ENCODE measurements at places on chromosomes 2 and 18.

GRCh38 chr2:145635706-145636427, 1115.9 kb upstream of the ZEB2 start:
- no peaks in the 10 kb centered on the region for H3K4me1 ChIP-seq
- no peak overlapping the region for H3K27ac ChIP-seq
- H3K4me3 ChIP-seq = no peak overlapping the region
- no peaks in the 10 kb centered on the region for H3K36me3 ChIP-seq

GRCh38 chr18:46071653-46072375, at the start of gene PSTPIP2:
Gene PSTPIP2 (minus strand): TSS chr18:46072260. CDS start chr18:46072188, 72 bp downstream.
- H3K27ac ChIP-seq = peak within 1 kb of the TSS; percentile 69
- peak; percentile 82 for DNase-seq
- H3K27me3 ChIP-seq = no peaks in the 10 kb centered on the region
- H3K36me3 ChIP-seq = peaks cover 2% of the 10 kb centered on the region
- peaks cover 38% of the 10 kb centered on the region for H3K4me1 ChIP-seq
- H3K4me3 ChIP-seq = peak within 1 kb of the TSS; percentile 70

- H3K36me3 ChIP-seq = no peaks in the 10 kb centered on the region
- no peaks in the 10 kb centered on the region for H3K27me3 ChIP-seq
- peaks cover 19% of the 10 kb centered on the region for H3K4me1 ChIP-seq
- no peak overlapping the region for H3K27ac ChIP-seq
- no peak for DNase-seq
These were observed 35.1 kb upstream of the CDC42EP3 start for GRCh38 chr2:37706334-37707183.

GRCh38 chr2:21070341-21071257, 26.7 kb upstream of the APOB start:
- no peak overlapping the region for H3K27ac ChIP-seq
- H3K27me3 ChIP-seq = peaks cover 6% of the 10 kb centered on the region
- no peaks in the 10 kb centered on the region for H3K36me3 ChIP-seq
- no peak overlapping the region for H3K4me3 ChIP-seq
